Activated naive CD8-positive, alpha-beta T cell treated with anti-CD3 and anti-CD28 coated beads, Interleukin-2, amount 50 U/mL, for 24 hours (primary cell): ENCODE measurements at places on chromosomes 5 and 9.

DNA sequence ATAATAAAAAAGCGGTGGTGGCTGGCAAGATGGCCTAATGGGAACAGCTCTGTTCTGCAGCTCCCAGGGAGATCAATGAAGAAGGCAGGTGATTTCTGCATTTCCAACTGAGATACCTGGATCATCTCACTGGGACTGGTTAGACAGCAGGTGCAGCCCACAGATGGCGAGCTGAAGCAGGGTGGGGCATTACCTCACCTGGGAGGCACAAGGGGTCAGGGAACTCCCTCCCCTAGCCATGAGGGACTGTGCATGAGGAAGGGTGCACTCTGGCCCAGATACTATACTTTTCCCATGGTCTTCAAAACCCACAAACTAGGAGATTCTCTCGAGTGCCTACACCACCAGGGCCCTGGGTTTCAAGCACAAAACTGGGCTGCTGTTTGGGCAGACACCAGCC lies 45.6 kb upstream of the PTGER4 start:
- no peak for DNase-seq

GRCh38 chr5:154296525-154297159 lies 106.1 kb downstream of the GALNT10 start:
- no peak for DNase-seq

DNA sequence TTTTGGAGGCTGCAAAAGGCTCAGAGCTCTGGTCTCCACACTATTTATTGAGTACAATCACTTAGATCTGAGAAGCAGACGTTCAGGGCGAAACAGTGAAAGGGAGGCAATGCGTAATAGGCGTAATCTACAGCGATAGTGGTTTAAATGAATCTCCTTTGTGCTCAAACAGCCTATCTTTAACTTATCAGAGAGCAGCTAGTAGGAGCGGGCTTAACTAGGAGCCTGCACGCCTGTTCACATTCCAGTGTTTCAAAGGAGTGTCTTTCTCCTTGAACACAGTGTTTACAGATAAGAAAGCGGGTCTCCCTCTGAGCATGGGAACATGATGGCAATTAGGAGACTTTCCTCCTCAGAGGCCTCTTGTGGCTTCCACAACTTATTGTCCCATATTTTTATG lies 49.4 kb downstream of the AP3B1 start:
- no peak for DNase-seq

- DNase-seq = no peak
These were observed 52.6 kb downstream of the INIP start for GRCh38 chr9:112665347-112665746.

DNA sequence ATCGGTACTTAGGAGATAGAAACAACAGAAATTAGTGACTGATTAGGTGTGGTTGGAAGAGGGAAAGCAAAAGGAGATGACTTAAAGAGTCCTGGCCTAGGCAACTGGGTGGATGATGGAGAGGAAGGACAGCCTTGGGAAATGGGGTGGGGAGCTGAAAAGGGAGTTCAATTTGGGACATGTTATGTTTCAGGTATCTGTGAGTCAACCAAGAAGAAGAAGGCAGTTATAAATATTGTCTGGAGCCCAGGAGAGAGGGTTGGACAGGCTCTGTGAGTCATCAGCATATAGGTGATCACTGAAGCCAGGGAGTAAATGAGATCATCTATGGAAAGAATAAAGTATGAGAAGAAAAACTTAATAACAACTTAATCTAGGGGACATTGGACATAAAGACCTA lies 357.7 kb downstream of the NPR3 start:
- DNase-seq = no peak

- no peak for DNase-seq
These were observed 111.7 kb downstream of the GADD45G start for GRCh38 chr9:89716559-89716958.

GRCh38 chr5:159817262-159818029 lies 98.8 kb upstream of the ADRA1B start:
- no peak for DNase-seq

- no peak for DNase-seq
These were observed 118.4 kb downstream of the NXNL2 start for GRCh38 chr9:88653406-88653805.

- no peak for DNase-seq
These were observed 36.4 kb downstream of the JADE2 start for GRCh38 chr5:134561871-134562296.

DNA sequence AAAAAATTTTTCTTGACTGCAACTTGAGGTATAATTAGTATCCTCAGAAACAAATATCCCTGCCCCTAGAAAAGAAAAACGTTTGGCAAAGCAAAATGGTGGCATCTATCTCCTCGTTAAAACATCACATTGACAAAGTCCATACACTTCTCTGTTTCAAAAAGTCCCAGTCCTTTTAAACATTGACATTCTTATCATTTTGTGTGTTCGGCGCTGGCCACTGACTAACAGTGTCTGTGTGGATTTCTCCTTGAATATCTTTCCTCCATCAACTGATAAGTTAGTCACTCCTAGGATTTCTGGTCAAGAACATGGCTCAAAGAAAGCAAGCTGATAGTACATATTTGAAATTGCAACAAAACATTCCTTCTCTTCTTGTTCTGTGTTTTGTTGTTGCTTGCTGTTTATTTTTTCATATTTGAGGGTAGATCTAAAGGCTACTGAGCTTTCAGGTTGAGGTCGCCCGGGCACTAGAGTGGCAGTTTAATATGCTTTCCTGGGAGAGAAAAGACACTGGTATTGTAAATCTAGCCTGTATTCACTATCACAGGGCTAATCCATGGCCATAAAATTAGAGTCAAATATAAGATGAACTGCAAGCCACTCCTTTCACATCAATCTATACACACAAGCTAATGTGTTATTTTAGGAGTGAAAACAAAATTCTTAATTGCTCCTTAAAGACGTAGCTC lies 8.5 kb upstream of the PPIC start:
- DNase-seq = no peak

- no peak for DNase-seq
These were observed 38.5 kb downstream of the FAM219A start for GRCh38 chr9:34419716-34420504.

GRCh38 chr9:71179183-71179582 lies 57.8 kb upstream of the TRPM3 start:
- no peak for DNase-seq

GRCh38 chr5:150960791-150961396 lies 56.1 kb upstream of the ZNF300 start:
- no peak for DNase-seq

DNA sequence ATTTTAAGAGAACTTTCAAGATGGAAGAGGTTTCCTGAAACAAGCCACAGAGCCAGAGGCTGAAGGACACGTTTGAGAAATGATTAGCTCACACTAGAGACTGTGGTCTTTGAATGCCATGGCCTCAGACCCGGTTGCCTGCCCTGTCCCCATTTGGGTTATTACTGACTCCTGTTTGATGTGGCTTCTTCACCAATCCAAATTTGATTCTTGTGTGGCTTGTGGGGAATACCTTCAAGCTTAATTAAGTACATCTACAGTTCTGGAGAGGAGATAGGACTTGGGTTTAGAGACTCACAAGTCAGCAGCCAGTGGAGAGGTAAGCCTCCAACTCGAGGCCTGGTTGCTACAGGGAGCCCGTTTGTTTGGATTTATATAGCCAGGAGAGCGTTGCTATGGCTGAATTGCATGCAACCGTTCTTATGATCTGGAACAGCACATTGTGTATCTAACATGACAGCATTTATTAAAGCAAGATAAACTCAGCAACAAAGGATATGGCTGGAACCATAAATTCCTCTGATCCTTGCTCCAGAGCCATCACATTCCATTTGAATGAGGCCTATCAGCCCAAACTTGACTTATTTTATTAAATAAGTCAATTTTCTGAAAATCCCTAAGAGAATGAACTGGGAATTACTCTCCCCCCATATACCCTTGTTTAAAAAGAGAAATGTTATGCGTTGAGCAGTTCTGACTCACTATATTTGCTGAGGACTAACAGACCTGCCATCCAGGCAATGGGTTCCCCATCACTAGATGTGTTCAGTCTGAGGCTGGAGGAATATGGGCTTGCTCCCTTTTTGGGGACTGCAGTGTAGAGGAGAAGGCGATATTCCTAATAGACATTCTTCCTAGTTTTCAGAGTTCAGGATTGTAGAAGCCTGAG lies 88.4 kb upstream of the TNFSF8 start:
- DNase-seq = no peak

DNA sequence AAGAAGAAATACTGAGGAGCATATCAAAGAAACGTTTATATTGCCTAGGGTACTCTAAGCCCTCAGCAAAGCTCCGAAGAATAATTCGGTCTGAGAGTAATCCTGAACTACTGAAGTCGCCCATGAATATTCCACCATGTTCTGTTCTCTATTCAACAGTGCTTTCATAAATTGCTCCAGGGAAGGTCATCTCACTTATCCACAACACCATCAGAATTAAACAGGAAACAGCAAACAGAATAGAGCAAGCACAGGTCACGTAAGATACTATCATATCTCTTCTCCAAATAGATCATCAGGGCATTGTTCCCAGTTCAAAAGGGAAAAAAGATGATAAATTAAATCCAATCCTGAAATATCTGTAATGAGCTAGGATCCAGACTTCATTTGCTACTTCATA lies 325.6 kb downstream of the DEPDC1B start:
- no peak for DNase-seq

DNA sequence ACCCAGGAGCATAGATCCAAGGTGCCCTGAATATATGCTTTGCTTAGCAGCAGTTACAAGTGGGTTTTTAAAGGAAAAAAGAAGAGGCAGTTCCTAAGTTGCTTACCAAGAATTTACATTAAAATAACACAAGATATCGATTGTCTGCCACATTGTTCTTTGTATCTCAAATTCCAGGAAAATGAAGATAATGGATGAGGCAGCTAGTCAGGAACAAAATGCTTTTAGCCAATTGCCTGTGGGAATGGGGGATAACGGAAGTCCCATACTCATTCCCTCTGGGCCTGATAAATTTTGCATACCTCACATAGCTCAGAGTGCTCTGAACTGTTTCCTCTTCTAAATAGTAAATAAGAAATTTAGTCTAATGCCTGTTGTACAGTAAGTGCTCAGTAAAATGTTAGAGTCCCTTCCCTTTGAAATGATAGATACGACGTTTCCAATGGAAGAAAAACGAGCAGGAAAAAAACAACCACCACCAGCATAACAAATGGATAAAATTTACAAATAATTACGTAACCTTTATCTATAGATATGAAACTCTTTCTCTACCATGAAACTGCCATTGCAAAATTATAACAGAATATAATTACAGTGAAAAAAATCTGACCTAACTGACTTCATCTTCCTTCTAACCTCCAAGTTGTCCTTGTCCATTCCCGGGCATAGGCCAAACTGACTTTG lies 35.5 kb upstream of the TENT2 start:
- no peak for DNase-seq

GRCh38 chr9:86795823-86796553 lies 151.3 kb downstream of the GAS1 start:
- no peak for DNase-seq

GRCh38 chr5:57719216-57719615 lies 236.6 kb upstream of the ACTBL2 start:
- DNase-seq = no peak

- no peak for DNase-seq
These were observed 419.2 kb downstream of the AGTPBP1 start for GRCh38 chr9:85322592-85322991.

DNA sequence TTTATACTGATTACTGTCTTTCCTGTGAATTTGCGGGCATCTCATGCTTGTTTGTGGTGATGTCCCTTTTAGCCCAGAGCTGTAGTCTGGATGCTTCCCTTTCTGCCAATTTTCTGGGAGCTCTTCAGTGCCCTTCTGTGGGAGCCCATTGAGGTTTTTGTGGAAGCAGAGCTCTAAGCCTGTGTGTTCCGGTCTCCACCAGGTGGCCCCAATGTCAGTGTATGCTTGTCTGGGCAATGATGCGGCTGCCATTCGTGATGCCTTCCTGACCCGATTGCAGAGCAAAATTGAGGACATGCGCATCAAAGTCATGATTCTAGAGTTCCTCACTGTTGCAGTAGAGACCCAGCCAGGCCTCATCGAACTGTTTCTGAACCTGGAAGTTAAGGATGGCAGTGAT lies 35.1 kb downstream of the SH3GLB2 start:
- no peak for DNase-seq

DNA sequence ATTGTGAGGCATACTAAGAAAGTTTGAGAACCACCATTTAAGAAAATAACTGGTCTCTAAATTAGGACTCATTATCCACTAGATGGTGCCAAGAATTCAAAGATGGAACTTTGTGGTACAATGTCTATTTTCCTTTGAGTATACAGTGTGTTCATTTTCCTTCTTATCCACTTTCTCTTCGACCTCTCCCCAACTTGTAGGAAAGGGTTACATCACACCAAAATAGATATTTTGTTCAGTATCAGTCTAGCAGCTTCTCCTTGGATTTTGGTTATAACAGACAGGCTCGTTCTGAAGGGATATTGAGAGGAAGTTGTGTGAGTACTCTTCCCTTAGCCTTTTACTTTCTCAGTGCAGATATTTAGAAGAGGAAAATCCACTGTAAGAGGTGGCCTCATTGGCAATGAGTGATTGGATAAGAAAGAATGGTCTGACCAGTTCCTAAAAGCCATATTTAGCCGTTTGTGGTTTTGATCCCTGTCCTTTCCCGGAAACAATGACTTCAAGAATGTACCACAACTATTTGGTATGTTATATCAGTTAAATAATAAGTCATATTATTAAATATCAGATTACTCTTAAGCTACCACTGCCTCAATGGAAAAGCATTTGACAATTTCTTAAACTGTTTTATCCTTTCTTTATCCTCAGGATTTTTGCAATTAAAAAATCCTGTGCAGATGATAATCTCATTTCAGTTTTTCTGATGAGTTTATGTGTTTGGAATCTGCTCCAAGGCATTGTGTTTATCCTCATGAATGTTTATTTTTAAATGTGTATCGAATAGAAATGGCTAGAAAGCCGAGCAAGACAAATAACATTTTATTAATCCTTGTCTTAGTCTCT lies 69.0 kb upstream of the GRAMD2B start:
- no peak for DNase-seq

- DNase-seq = no peak
These were observed 69.2 kb downstream of the ANGPTL2 start for GRCh38 chr9:127053057-127053821.

DNA sequence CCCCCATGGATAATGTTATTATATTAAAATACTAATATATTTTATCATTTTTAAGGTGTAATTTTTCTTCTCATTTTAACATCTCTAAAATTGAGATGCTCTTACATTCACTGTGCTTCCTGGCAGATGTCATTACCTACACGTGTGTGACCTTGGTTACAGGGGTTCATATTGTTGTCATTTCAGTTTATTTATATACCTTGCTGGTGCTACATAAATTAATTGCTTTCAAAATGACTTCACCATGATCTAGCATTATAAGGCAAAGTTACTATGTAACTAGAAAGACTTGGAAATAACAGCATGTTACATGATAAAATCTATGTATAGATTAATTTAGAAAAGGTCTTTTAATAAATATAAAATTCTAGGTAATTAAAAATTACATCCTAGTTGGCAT lies 60.9 kb downstream of the ARHGEF28 start:
- no peak for DNase-seq

DNA sequence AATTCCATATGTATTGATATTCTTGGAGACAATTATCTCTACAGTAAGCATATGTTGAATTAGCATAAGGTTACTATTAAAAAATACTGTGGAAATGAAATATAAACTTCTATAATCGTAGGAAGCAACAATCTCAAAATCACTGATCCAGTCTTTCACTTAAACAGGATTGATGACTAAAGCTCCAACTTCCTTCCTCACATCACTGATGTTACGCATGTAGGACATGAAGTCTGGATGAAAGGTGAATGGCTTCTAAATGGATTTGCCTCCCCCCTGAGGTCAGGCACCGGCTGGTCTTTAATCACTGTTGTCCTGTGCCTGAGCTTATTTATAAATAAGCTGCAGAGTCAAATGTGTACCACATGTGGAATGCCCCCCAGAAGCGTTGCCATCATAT lies 157.1 kb upstream of the NFIB start:
- DNase-seq = no peak

GRCh38 chr9:31336386-31336785 lies 1048.1 kb upstream of the ACO1 start:
- DNase-seq = no peak
